Astrocyte of the spinal cord (primary cell): ENCODE measurements at places on chromosomes 1 and 21.

- DNase-seq = peak; percentile 71
Observed at GRCh38 chr21:33314111-33314510, 10.7 kb upstream of the IFNAR1 start.

GRCh38 chr1:21815724-21816321, 3.8 kb downstream of the LDLRAD2 start:
- no peak for DNase-seq

DNA sequence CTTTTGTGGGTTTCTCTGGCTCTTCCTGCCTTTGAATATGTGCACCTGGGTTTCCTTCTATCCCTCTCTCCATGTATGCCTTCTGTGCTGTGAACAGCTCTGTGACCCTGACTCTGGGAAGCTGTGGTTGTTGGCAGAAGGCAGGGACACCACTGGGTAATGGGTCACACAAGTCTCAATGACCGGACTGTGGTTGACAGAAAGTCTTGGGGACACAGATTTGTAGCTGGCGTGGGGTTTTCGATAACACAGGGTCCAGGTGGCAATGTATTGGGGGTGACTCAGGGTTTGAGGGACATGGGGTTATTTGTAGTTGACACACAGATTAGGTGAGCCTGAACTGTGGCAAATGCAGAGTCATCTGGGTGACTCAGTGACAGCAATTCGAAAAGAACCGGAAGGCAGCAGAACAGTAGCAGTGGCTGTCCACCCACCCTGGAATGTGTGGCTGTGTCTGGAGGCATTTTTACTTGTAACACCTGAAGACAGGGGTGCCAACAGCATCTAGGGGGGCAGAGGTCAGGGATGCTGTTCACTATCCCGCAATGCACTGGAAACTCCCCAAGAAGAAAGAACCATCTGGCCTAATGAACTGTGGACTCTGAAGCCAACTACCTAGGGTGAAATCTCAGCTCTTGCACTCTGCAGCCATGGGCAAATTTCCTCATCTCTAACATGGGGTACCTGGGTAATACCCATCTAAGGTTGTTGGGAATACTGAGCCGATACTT, 13.0 kb upstream of the SLC6A9 start:
- DNase-seq = no peak

GRCh38 chr1:46197560-46197963, 672 bp downstream of the POMGNT1 start:
- no peak for DNase-seq

- no peak for DNase-seq
Observed at GRCh38 chr1:203448521-203449061, 27.0 kb upstream of the PRELP start.

GRCh38 chr1:180150982-180151381, 3.7 kb upstream of the QSOX1 start:
- no peak for DNase-seq

DNA sequence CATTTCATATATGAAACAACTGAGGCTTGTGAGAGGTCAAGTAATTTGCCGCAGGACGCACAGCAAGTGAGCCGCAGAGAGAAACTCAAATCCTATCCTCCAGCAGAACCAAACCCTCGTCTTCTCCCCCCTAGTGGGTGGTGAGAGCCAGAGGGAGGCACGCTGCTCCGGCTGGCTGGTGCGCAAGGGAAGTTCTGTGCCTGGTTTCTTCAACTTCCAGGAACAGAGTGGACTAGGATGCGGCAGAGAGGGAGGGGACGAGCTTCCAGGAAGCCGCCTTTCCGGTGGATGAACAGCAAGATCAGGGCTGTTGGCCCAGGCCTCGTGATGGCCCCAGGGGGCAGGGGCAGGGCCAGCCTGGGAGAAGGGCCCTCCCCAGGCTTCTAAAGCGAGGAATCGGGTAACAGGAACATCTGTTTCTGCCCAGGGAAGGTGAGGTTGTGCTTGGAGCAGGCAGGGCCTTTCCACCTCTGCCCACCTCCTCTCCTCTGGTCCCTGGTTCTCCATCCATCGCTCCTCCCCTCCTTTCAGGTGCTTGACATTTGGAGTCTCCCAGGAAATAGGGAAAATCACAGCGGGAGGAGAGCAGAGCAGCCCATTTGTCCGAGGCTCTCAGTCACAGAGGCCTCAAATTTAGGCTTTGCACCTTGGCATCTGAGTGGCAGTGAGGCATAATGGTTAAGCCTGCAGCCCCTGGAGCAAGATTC, 16.8 kb upstream of the PDIK1L start:
- DNase-seq = peak; percentile 12

- DNase-seq = peak; percentile 4
Observed at GRCh38 chr1:87167848-87168525, 160.7 kb upstream of the LMO4 start.

DNA sequence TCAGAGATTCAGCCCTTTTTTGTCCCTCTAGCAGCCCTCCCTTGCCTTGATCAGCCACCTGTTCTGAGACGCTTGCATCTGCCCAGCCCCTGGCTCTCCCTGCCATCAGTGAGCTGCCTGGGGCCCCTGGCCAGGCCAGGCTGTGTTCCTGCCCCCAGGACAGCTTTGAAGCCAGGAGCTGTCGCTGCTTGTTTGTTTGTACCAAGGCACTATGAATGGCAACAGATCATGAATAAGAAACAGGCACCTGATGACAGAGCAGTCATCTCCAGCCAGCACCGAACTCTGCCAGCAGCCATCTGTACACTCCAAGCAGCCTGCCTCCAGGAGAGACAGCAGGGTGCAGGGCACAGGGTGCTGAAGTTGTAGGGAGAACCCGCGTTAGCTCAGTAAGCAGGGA, 8.1 kb upstream of the VWA5B1 start:
- no peak for DNase-seq

GRCh38 chr1:2555634-2556276, 416 bp upstream of the TNFRSF14 start:
- DNase-seq = no peak

GRCh38 chr1:117638759-117639158, 32.9 kb downstream of the TENT5C start:
- DNase-seq = no peak

DNA sequence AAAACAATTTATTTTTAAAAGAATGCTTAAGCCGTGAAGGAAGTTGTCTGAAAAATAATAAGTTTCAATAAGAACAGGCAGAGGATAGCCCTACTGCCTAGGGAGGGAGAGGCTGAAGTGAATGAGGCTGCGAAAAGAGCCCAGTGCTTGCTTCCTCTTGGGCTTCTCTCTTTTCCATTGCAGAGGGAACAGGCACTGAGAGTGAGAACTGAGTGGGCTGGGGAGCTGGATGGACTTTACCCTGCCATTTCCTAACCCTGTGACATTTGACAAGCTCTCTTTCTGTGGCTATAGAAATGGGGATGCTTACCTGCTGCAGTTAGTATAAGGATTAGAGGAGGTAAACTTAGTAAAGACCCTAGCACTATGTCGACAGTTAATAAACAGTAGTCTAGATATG, 30.0 kb downstream of the TENT5C start:
- no peak for DNase-seq

DNA sequence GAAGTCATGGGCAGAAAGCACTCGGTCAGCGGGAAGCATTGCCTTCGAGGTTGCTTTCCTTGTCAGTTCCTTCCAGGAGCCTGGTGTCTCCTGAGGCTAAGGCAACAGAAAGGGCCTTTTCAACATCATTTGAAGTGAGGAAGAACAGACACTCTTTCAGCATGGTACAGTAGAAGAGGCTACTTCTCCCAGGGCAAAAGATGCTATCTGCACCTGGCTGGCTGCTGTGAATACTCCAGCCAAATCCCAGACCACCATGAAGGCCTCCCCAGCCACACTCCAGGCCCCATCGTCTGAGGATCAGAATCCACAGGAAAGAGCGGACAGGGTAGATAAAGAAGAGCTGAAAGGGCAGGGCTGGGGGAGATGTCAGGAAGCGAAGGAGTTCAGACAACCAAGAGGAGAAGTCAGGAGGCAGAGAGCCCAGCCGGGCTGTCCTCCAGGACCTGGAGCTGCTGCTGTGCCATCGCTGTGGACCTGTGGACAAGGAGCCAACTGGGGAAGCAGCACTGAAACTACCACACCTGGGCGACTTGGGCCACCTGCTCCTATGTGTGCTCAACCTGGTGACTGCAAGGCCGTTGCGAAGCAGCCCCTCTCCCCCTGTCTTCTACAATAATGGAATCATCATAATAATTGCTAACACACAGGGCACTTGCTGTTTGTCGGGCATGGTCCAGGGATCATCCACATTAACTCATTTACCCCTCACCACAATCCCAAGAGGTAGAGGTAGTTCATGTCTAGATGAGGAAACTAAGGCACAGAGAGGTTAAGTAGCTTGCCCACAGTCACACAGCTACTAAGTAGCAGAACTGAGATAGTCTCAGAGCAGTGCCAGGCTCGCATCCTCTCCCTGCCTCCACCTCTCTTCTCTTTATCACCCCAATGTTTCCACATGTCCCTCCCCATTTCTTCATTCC, 88.0 kb upstream of the ZBTB40 start:
- DNase-seq = no peak

- no peak for DNase-seq
Observed at GRCh38 chr21:18722193-18722592, 318.6 kb upstream of the TMPRSS15 start.

GRCh38 chr21:42067531-42068255, 3.4 kb upstream of the UMODL1 start:
- DNase-seq = no peak
